ENCODE measurements at places on chromosomes 13 and 19.

DNA sequence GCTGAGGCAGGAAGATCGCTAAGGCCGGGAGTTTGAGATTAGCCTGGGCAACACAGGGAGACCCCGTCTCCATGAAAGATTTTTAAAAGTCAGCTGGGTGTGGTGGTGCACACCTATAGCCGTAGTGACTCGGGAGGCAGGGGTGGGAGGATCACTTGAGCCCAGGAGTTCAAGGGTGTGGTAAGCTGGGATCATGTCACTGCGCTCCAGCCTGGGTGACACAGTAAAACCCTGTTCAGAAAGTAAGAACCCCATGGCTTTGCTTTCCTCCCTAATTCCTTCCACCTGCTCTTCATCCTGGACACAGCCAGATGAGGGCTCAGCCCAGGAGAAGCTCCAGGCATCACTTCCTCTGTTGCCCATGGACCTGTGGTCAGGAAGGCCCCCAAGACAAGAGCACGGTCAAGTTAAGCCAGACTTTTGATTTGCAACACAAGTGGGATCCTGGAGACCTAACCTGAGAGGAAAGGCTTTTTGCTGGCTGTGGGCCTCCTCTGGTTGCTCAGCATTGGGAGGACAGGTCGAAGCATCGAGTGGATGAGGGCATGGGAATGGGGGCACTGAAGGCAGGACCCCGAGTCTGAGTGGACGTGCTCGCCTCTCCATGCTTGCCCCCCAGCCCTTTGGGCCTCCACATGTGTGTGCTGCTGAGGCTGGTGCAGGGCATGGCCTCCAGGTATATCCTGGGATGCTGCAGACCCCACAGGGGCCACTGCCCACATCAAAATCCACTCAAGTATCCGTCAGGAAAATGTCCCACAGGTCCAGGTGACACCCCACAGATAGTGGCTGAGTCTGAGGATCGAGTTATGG is 25.4 kb downstream of the TUBA3C start:
- no peak for DNase-seq

GRCh38 chr13:72508392-72508791 is 219.0 kb downstream of the MZT1 start:
- no peak for DNase-seq

- DNase-seq = no peak
Measured at GRCh38 chr13:21966014-21966413, 295.1 kb downstream of the FGF9 start.

DNA sequence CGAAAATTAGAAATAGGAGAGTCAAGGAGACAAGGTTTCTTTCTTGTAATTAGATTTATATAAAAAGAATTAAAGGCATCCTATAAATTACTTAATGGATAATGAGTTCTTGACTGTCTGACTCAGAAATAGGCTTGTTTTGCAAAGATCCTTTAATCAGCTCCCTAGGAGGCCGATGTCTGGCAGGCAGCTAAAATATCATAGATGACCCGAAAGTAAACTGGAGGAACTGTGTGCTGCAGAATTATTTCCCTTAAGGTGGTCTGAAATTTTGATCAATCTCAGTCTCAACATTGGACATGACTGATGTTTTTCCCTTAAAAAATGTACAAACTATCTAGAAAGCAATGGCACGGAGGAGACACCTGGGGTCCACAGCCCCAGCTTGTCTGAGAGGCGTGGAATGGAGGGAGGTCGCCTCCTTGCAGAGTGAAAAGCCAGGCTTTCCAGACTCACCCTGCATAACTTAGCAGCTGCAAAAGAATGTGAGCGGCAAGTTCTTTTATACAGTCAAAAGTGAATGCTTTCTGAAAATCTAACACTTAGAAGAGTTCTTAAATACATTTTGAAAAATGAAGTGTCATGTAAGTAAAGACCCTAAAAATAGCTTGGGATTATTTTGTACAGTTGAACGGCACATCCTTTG is 44.8 kb downstream of the MBNL2 start:
- DNase-seq = no peak

- DNase-seq = no peak
Measured at GRCh38 chr13:44692173-44692713, 116.1 kb upstream of the TSC22D1 start.

DNA sequence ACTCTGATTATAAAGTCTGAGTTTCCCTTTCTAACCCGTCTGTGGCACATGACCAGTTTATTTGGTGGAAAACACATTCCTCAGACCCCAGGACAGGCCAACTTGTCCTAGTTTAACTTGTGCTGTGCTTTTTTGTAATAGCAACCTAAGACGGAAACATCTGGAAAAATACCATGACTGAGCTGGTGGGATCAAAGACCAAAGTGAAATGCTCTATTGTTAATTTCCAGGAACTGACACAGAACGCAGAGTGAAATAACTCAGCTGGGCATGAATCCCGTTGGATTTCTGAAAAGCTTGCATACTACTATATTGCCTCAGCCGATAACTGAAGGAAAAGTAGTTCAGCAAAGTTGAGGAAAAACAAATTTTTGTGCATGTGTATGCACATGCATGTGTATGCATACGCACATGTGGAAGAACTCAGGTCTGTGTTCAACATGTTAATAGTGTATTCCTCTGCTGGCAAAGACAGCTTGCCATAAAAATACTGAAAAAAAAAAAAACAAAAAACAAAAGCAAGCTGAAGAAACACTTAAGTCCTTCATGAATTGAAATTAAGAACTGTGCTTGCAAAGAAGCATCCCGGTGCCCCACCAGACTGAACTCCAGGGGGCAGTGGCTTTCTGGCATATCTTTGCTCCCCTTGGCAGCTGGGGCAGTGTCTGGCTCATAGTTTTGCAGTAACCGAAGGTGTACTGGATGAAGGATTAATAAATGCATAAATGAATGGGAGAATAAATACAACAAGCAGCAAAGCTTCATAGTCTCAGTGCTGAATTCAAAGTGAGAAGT is 187.8 kb downstream of the LHFPL6 start:
- no peak for DNase-seq

GRCh38 chr13:45282994-45283393 is 58.0 kb downstream of the TPT1 start:
- DNase-seq = no peak

DNA sequence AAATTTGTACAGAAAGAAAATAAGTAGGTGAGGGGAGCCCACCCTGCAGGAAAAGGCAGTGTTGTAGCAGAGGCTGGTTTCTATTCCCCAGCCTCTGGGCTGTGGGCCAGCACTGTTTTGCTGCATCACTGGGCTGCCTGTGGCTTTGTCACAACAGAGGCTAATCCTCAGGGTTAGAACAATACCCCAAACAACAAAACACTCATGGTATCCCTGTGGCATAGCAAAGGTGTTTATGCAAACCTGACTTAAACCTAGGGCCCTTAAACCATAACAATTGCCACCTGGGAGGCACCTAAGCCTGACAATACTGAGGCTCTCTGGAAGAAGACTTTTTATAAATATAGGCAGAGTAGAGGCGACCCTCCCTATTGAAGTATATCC is 314.7 kb downstream of the OLFM4 start:
- DNase-seq = no peak

GRCh38 chr13:80654638-80655249 is 313.8 kb upstream of the SPRY2 start:
- DNase-seq = no peak

GRCh38 chr19:47854459-47854858 is 4.6 kb upstream of the TPRX2 start:
- no peak for DNase-seq

DNA sequence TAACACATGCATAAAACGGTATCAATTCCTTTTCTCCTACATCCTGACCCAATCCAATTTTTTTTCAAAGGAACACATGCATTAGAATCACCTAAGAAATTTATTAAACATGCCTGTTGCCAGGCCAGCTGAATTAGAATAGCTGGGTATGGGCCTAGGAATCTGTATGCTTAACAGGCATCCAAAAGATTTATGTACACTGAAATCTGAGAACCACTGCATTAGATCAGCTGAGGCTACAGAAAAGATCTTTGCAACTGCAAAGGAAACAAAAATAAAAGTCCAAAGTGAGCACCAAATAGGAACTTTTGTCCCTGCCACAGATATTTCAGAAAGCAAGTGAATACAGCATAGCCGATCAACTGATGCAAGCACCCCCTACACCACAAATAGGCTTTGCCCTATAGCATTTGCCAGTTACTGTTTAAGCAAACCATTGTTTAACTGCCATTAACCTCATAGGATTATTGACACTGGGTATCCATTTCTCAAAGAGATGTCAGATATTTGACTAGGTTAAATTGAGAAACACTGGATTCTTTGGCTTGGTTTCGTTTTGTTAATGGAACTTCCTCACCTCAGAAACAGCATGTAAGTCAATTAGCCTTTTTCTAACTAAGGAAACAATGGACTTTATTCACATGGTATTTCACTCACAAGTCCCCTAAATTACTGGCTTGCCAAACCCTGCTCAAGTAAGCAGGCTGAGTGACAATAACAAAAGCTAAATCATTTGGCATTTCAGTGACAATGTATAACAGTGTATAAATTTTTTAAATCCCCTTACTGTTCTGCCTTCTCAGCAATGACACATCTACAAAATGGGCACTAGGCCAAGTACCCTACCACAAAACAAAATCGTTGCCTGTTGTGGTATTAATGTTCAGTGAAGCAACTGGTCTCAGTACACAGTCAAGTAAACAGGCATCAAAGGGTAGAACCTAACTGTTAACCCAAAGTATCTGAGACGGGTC is 67.8 kb downstream of the SUCLA2 start:
- DNase-seq = no peak

- DNase-seq = no peak
Measured at GRCh38 chr19:33894787-33895186, 98.1 kb downstream of the KCTD15 start.

DNA sequence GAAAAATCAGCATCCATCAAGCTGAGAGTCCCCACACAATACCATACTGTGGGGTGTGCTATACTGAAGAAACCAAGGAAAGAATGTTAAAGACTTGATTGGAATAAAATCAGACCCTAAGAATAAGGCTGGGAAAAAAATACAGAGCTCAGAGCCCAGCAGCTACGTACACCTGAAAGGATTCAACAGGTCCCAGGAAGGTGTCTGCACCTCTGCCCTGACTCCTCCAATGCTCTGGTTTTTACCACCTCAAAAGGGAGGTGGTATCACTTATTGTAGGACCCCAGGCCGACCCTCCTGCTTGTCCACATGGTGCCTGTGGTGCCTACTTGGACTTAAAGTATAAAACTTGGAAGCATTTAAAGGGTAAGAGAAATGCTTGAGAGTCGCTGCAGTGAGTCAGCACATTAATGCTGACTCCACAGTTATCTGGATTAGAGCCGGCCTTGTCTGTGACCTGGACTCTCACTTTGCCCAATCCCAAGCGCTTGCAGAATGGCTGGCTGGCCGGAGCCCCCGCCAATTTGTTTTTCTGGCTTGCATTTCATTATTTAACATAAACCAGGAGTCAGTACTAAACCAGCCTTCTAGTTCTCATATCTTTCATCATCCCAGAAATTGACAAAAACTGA is 110.1 kb downstream of the FGF14 start:
- no peak for DNase-seq

DNA sequence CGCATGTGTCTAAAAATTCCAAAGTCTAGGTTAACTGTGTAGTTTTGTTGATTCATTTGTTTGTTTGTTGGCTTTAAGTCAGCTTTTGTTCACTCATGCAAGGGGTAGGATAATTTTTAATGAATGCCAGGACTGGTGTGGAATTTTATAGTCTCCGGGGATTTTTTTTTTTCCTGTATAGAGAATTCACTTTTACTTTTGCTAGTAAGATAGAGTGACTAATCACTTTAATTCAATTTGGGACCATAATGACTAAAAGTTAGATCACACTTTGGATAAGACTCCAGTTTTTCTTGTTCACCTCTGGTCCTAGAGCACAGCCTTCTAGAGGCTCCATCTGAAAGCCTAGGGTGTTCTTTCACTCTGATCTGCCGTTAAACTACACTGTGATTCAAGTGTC is 1690.0 kb downstream of the PCDH9 start:
- DNase-seq = no peak

Data from activated CD8-positive, alpha-beta memory T cell treated with anti-CD3 and anti-CD28 coated beads for 24 hours (primary cell).